Urothelium cell line (cell line): ENCODE measurements at places on chromosomes 12 and 14.

- peak; percentile 83 for DNase-seq
Observed at GRCh38 chr12:52280319-52280795, 5.9 kb downstream of the KRT86 start.

GRCh38 chr12:39574785-39575497 is 44.7 kb downstream of the ABCD2 start:
- DNase-seq, result no peak

DNA sequence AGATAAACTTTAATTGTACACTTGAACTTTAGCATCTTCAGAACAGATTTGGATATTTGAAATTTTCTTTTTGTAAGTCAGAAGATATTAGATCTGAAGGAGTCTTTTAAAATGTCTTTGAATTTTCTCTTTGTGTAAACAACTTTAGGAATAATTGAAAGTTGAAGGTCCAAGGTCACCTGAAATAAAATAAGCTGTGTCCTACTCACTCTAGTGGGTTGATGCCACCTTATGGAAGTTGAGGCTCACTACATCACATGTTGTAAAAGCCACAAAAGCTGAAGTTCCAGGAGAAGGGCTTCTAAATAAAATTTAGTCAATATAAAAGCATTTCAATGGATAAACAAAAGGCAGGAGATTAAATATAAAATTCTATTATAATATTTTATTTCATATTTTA is 122.0 kb upstream of the ATXN7L3B start:
- peak; percentile 10 for DNase-seq

GRCh38 chr12:79884401-79885006 is 50.4 kb downstream of the PPP1R12A start:
- DNase-seq, result no peak

DNA sequence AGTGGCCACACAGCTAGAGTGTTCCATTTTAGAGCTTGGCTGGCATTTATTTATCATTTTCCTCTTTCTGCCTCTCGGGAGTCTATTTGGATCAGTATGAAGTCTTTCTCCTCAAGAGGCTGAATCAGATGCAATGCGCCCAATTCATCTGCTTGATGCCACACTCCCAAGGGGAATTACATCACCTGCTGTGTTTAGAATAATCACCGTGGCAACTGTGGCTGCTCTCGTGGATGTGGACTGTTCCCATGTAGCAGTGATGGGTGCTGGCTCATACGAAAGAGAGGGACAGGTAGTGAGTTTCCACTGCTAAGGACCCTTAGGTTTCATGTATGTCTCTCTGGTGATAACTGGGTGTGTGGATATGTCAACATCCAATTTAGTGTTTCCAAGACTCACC is 70.7 kb downstream of the SRRM4 start:
- no peak for DNase-seq

GRCh38 chr14:35383569-35384454 is 20.7 kb downstream of the NFKBIA start:
- no peak for DNase-seq

DNA sequence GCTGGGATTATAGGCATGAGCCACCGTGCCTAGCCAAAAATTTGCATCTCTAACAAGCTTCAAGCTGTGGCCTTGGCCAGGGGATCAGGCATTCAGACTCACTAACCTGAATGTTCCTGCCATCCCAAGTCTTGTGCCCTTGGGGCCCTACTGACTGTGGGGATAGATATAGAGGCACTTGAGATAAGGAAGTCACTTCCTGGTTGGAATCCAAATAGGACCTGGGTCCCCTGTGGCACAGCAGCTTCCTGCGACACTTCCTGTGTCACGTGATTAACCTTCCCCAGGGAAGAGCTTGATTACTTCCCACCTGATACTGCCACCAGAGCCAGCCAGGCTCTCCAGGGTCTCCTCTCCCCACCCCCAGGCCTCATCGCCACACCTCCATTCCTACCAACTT is 128.2 kb downstream of the BCL11B start:
- DNase-seq, result no peak

- DNase-seq, result no peak
Observed at GRCh38 chr12:32780071-32780470, 24.4 kb upstream of the YARS2 start.

DNA sequence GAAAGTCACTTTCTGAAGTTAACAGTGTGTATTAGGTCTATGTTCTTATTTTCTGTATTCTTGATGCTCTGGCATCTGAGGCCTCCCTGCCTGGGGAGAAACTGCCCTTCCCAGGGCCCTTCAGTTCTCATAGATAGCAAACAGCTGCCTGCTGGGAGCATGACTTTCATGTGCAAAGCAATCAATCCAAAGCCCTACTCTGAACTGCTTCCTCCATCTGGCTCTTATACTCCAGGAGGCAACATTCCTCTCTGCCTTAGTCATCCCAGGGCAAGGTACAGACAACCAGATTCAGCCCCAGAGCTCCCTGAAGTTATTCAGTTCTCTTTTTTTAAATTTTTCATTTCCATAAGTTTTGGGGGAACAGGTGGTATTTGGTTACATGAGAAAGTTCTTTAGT is 41.7 kb upstream of the RIN3 start:
- DNase-seq, result peak; percentile 79

DNA sequence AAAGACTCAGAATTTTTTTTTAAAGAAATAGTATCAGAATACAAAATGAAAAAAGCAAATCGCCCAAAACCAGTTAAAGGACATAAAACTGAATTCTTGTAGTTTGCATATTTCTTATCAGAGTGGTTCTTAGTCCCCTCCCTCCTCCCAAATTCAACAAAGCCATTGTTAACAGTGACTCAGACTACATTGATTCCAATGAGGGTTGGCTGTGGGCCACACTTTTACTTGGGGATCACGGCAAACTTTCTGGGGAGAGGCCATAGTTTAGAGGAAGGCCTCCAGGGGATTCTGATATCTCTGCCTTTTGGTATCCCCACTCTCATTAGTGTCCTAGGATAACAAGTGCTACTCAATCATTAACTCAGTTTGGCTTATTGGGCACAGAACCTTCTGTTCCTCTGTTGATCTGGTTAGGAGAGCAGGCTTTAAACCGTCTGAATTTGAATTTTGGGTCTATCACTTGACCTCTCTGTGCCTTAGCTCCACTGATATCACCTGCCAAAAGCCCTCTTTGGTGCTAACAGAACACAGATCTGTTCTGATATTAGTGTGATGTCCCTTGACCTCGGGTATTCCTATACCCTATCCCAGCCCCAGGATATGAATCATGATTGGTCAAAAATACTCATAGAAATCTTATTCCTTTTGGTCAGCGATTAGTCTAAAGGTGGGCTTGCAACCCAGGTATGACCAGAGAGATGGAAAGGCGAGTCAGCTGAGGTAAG is 45.2 kb upstream of the APPL2 start:
- no peak for DNase-seq

DNA sequence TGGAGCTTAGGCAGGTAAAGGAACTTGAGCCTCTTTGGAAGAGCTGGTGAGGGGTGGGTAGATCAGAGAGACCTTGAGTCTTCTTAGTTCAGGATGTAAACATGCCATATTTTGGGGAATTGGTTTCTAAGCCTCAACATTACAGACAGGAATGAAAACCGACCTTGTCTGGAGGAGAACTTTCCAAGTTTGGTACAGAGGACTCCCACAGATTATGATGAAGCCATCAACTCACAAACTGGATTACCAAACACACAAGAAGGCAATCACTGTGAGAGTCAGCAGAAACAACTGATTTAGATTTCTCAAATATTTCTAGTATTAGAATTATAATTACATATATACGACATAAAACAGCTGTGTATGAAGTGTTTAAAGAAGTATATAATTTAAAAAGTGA is 22.3 kb upstream of the AMN1 start:
- DNase-seq, result no peak

DNA sequence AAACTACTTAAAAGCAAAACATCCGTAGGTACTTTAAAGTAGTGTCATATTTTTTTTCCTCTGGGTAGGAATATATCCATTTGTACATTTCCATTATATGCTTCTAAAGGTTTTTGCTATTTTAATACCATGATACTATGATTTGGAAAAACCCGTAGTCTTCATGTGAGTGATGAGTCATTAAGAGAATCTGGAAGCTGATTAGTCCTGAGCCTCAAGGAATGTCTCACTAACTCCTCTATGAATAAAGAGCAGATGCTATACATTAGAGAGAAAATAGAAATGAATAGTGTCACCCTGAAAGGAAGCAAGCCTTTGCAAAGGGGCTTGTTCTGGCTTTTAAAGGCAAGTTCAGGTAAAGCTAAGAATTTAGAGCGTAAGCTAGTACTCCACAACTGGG is 432.1 kb downstream of the CCDC91 start:
- no peak for DNase-seq

GRCh38 chr14:61703342-61704129 is 8.2 kb downstream of the HIF1A start:
- no peak for DNase-seq

- DNase-seq, result no peak
Observed at GRCh38 chr12:70646850-70647249, 9.6 kb upstream of the PTPRB start.

- no peak for DNase-seq
Observed at GRCh38 chr14:90428676-90429075, 31.8 kb downstream of the CALM1 start.

DNA sequence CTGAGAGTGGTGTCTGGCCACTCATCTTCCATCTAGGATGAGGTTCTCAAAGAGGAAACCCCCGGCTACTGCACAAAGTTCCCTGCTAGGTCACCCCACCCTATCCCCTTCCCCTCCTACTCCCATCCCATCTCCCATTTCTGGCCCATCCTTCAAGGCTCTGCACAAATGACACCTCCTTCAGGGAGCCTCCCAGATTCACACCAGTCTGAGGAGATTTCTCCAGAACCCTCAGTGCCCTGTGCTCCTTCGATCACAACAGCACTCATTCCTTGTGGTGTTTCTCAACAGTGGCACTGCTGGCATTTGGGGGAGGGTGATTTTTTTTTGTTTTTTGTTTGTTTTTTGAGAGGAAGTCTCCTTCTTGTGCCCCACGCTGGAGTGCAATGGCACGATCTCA is 2.9 kb downstream of the CAMKK2 start:
- no peak for DNase-seq

GRCh38 chr12:99386907-99387306 is 260.6 kb upstream of the GARIN6 start:
- DNase-seq, result peak; percentile 10
